Psoas muscle (tissue), 8 donors: ENCODE measurements at places on chromosomes 6 and 20. TPM values are rescaled to one million over a fixed set of nuclear protein-coding genes. Genes with fewer than 3 reads are reported as not detected.

Gene SYCP2
- 1.1 TPM for total RNA-seq

Gene KCNQ2
- 0.11 TPM for total RNA-seq

Gene C6orf163
- 1.4 TPM for total RNA-seq

Gene IP6K3
- total RNA-seq = 355 TPM

Gene BHLHE23
- total RNA-seq = not detected

Gene KHDC1
- 0.27 TPM for total RNA-seq

Gene SPEF1
- total RNA-seq = 0.13 TPM

Gene IL20RA
- total RNA-seq = 0.94 TPM

DNA sequence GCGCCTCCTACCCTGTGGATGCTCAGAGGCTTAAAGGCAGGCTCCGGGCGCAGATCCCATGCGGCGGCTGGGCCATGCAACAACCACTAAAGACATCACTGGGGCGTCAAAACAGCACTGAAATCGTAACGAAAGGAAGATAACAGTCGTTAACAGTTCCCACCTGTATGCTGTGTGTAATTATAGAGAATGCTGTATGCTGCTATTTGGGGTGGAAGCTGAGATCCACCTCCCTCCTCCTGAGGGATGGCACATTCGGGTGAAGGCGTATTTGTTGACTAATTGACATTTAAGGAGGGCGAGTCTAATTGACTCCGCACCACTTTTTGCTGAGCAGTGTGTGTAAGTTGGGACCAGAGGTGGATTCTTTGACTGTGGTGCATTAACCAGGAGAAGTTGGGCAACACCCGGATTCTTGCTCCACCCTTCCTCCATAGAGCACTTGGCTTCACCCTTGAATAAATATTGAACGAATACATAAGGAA lies 687 bp downstream of the SLC35A1 start:
- peak overlapping the region; percentile 97 for H3K27ac ChIP-seq
- H3K4me3 ChIP-seq = peak overlapping the region; percentile 97
- no peak for DNase-seq
- H3K27me3 ChIP-seq = no peaks in the 10 kb centered on the region
- no peaks in the 10 kb centered on the region for H3K36me3 ChIP-seq

DNA sequence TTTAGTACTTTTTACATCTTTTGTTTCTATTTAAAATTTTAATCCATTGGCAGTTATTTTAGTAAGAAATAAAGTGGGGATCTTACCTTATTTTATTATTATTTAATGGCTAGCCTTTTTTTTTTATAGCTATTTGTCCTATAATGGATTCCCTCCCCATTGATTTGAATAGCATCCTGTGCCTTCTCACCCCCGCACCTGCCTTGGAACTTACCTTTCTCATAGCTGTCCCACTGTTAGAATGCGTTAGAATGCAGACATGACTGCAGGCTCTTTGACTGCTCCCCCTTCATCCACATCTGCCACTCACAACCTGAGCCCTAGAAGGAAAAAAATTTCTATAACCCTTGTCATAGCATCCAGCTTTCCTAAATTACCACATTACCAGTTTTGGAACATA lies 9.1 kb downstream of the PKIB start:
- no peak overlapping the region for H3K4me3 ChIP-seq
- DNase-seq = no peak
- H3K36me3 ChIP-seq = no peaks in the 10 kb centered on the region
- H3K27ac ChIP-seq = no peak overlapping the region
- no peaks in the 10 kb centered on the region for H3K27me3 ChIP-seq

- no peaks in the 10 kb centered on the region for H3K27me3 ChIP-seq
- H3K4me3 ChIP-seq = no peak overlapping the region
- H3K4me1 ChIP-seq = no peaks in the 10 kb centered on the region
- H3K36me3 ChIP-seq = no peaks in the 10 kb centered on the region
Observed at GRCh38 chr20:43529051-43529450, 21.6 kb downstream of the L3MBTL1 start.

DNA sequence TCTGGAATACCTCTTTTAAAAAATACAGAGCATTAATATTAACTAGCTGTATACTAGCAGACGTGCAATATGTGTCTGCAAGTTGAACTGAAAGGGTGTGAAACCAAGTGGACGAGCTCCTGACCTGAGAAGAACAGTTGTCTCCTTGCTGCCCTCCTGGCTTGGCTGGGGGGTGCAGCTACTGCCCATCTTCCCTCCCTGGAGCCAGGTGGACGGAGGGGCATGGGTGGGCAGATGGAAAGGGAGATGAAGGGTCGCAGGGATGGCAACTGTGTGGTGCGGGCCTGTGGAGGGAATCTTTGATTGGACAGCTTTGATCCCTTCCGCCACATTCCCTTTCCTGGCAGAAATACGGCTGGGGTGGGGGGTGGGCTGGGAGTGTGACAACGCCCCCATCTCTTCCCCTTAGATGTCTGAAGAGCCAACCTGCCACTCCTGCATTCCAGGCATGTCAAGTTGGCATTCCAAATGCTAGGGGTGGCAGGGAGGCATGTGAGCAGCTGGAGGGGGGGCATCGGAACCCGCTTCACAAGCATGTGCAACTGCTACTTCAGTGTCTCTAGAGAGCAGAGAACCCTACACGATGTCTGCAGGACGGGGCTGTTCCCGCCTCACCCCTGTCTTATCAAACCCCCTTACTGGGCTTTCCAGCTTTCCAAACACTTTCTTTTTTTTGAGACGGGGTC lies 37.3 kb downstream of the SRSF3 start:
- DNase-seq = no peak
- no peaks in the 10 kb centered on the region for H3K36me3 ChIP-seq
- no peak overlapping the region for H3K4me3 ChIP-seq
- H3K27me3 ChIP-seq = no peaks in the 10 kb centered on the region

GRCh38 chr20:64145458-64146300 lies 18.6 kb upstream of the MYT1 start:
- no peak for DNase-seq
- no peaks in the 10 kb centered on the region for H3K4me1 ChIP-seq
- H3K36me3 ChIP-seq = no peaks in the 10 kb centered on the region

DNA sequence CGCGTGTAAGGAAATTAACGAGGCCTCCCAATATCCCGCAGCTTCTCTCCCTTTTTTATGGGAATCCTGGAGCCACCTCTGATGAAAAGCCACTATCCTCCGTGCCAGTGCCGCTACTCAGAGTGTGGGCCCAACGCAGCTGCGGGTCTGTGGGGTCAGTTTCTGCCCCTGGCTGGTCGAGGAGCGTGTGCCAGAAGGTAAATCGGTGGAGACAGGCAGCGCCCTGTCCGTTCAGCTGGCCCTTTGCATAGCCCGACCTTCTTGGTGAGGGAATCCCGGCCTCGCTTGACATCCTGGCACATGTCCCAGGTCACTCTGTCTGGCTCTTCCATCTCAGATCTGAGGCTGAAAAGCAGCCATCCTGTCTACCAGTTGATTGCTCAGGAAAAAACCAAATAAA lies 4.6 kb downstream of the THBS2 start:
- DNase-seq = no peak
- H3K27ac ChIP-seq = no peak overlapping the region
- H3K27me3 ChIP-seq = peaks cover 28% of the 10 kb centered on the region

DNA sequence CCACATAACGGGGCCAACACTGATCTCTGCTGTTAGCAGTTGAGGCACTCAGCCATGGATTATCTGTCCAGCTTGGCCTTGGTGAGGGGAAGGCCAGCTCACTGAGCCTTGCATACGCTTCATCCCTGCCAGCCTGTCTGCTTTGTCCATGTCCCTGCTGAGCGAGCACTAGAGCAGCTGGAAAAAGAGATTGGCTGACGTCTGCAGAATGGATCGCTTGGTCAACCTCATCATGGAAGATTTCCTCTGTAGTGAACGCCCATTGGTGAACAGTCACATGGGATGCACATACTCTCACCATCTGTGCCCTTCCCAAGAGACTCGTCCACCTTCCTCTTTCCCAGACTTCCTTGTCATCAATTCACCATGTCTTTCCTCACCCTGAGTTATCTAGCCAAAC lies 26.9 kb downstream of the MUC22 start:
- no peaks in the 10 kb centered on the region for H3K36me3 ChIP-seq
- DNase-seq = no peak
- no peaks in the 10 kb centered on the region for H3K4me1 ChIP-seq
- no peaks in the 10 kb centered on the region for H3K27me3 ChIP-seq

DNA sequence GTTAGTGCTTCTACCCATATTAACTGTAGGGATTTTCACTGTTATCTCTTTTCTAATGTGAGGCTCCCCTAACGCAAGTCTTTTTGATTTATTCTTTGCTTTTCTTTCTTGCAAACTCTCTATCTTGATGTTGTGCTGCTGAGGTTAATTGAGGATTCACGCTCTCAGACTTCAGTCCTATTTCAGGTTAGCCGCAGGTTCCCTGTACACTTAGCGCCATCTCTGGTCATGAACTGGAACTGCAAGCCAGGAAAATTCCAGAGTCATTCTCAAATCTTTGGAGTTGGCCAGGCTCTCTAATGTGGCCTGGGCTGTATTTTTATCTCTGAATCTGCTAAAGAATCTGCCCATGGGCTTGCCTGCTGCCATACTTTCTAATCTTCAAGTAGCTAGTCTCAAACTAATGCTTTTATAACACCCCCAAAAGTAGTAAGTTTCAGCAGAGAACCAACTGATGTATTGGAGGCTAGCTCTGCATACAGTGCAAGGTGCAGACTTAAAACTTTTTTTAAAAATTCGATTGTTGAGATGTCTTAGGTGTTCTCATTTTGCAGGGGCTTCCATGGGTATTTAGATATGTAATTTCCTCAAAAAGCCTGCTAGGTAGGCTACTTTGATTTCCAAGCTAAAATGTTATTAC lies 91.1 kb upstream of the OPRM1 start:
- H3K27me3 ChIP-seq = no peaks in the 10 kb centered on the region
- DNase-seq = no peak
- no peaks in the 10 kb centered on the region for H3K36me3 ChIP-seq
- no peak overlapping the region for H3K27ac ChIP-seq
- no peaks in the 10 kb centered on the region for H3K4me1 ChIP-seq
- no peak overlapping the region for H3K4me3 ChIP-seq

DNA sequence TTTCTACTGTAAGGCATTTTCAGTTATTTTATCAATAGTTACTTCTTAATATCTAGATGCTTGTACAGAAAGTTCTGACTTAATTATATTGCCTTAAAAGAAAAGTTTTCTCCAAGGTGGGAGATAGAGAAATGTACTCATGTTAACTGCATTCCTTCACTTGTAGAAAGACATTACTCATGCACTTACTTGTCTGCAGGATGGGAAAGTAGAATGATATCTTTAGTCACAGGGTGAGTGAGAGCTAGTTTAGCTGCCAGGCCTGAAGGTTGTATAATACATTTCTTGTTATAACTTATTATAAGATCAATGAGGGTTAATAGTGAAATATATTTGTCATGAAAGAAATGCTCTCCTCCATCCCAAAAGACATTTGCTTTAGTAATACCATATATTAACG lies 92.1 kb downstream of the CRYBG1 start:
- no peaks in the 10 kb centered on the region for H3K4me1 ChIP-seq
- no peaks in the 10 kb centered on the region for H3K27me3 ChIP-seq
- H3K36me3 ChIP-seq = no peaks in the 10 kb centered on the region
- no peak overlapping the region for H3K27ac ChIP-seq
- no peak overlapping the region for H3K4me3 ChIP-seq

- no peaks in the 10 kb centered on the region for H3K27me3 ChIP-seq
- no peak for DNase-seq
- H3K27ac ChIP-seq = no peak overlapping the region
Observed at GRCh38 chr20:24066076-24066700, 77.6 kb upstream of the GGTLC1 start.

- H3K27ac ChIP-seq = no peak overlapping the region
- DNase-seq = no peak
- no peaks in the 10 kb centered on the region for H3K36me3 ChIP-seq
Observed at GRCh38 chr6:122307577-122307976, 91.9 kb upstream of the HSF2 start.

DNA sequence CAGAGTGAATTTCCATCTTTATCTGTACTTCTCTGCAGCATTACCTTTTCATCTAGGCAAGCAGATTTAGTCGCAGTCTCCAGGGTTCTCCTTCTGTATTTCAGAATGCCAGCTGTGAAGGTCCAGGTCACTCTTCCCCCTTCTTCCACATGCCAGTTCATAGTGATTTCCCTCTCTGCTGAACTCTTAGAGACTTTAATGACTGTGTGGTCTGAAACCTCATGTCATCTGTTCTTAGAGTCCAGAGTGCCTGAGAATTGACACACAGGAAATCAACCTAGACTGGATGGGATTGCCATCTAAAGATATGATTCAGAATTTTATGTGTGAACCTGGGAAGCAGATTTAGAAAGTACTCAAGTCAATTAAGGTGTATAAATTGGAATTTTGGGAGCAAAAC lies 248.1 kb downstream of the TPBG start:
- no peak overlapping the region for H3K27ac ChIP-seq
- H3K27me3 ChIP-seq = no peaks in the 10 kb centered on the region
- H3K4me1 ChIP-seq = no peaks in the 10 kb centered on the region
- no peak for DNase-seq
- no peak overlapping the region for H3K4me3 ChIP-seq

DNA sequence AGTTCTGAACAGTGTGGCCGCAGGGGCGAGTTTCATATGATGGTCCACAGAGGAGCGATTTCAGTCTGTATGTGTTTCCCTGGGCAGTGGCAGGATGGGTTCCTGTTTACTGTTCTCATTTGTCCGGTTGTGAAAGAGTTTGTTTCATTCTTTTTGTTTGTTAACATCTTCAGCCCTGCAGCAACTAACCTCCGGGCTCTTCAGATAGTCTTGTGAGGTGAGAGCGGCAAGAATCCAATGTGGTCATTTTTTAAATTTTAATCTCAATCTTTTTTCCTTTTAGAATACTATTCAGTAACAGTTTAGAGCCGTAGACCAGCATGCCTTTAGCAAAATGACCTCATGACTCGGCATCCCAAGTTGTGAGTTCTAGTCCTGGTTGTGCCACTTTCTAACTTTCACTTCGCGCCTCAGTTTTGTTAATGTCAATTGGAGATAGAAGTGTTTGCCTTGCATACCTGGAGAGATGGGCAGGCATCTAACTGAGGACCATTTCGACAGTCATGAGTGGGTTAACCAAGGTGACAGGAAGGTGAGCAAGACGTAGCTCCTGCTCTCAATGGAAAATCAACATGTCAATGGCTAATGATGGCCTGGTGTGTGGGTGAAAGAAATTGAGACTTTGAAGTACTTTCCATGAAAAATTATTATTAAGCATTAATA lies 38.5 kb upstream of the PXDC1 start:
- no peak overlapping the region for H3K27ac ChIP-seq
- no peaks in the 10 kb centered on the region for H3K4me1 ChIP-seq
- H3K4me3 ChIP-seq = no peak overlapping the region
- DNase-seq = no peak
- no peaks in the 10 kb centered on the region for H3K36me3 ChIP-seq
- H3K27me3 ChIP-seq = no peaks in the 10 kb centered on the region
